ENCODE measurements at places on chromosomes 1 and 21.

DNA sequence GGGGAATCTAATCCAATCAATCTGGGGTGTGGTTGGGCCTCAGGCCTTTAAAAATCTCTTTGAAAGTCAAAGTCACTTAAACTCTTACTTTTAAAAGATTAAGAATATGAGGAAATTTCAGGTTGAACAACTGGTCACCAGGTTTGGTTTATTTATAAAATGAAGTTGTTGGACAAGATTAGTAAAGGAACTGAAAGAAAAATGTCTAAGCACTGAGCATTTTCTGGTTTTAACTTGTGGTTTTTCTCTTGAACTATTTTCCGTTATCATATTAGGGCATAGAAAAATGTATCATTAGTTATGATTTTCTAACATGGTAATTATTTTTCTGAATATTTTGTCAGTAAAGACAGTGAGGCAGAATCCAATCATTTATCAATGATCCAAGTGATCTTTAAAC lies 49.6 kb downstream of the RGS2 start:
- no peak for DNase-seq

DNA sequence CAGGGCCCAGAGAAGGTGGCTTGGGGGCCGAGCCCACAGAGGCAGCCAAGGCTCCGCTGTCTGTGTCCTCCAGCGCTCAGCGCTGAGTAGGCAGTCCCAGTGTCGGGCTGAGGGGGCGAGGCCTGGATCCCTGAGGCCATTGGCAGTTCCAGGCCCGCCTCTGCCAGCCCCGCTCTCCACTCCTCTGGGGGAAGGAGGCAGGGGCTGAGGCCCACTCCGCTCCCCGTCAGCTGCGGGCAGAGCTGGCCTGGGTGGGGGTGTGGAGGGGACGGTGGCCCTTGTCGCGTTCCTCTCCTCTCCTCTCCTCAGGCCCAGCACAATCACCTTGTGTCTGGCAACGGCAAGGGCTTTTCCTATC lies 132.8 kb downstream of the CASZ1 start:
- DNase-seq: no peak

GRCh38 chr1:71881611-71882010 lies 400.7 kb downstream of the NEGR1 start:
- DNase-seq: no peak

DNA sequence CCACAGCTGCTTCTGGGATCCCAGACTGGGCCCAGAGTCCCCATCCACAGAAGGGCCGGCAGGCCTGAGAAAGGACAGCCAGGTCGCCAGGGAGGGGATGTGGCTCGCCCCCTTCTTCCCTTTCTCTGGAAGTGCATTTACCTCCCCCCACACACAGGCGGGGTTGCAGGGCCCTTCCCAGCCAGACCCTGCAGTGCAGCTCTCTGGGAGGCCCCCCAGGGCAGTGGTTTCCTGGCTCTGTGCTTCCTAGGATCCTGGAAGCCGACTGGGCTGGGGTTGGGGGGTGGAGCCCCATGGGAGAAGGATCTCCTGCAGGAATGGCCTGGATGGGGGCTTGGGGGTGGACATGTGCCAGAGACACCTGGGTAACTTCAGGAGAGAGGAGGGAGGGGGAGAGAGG lies 4.2 kb upstream of the COL6A1 start:
- no peak for DNase-seq

GRCh38 chr1:230753191-230753585 lies 6.0 kb downstream of the CAPN9 start:
- DNase-seq: no peak

- no peak for DNase-seq
These were observed 11.8 kb upstream of the BMP8B start for GRCh38 chr1:39800471-39800835.

GRCh38 chr1:203178083-203178482 lies 2.5 kb upstream of the MYBPH start:
- DNase-seq: peak; percentile 54

GRCh38 chr1:193069748-193070385 lies 10.5 kb downstream of the RO60 start:
- DNase-seq: peak; percentile 15

GRCh38 chr1:219010720-219011119 lies 163.0 kb upstream of the LYPLAL1 start:
- DNase-seq: no peak

- no peak for DNase-seq
These were observed 102.5 kb downstream of the PLXNA2 start for GRCh38 chr1:208141610-208142192.

DNA sequence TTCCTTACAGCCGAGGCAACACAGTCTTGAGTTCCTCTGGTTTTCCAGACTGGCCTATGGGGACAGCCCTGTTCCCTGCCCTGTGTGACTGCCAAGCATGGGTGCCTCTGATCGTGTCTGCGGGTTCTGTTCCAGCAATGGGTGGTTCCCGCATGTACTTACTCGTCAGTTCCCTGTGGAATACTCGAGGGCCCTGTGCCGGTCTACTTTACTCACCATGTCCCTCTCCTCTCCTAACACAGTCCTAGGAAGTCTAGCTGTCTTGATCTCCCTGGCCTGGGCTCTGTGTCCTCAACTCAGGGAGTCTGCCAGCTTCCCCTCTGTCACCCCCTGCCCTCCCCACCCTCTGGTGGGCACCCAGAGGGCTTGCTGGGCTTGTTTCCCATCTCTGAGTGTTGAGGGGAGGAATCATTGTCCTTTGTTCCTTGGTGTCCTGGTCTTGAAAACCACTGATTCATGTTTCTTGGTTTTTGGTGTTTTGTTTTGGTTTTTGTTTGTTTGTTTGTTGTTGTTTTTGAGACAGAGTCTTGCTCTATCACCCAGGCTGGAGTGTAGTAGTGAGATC lies 36.0 kb downstream of the TRAPPC10 start:
- no peak for DNase-seq

GRCh38 chr1:243595527-243596210 lies 254.4 kb downstream of the AKT3 start:
- DNase-seq: no peak

- no peak for DNase-seq
These were observed 157.4 kb downstream of the TNFSF18 start for GRCh38 chr1:172893146-172893841.

- no peak for DNase-seq
These were observed 209.3 kb upstream of the C1orf105 start for GRCh38 chr1:172211221-172211620.

GRCh38 chr21:36203603-36203889 lies 46.9 kb downstream of the DOP1B start:
- DNase-seq: peak; percentile 84

DNA sequence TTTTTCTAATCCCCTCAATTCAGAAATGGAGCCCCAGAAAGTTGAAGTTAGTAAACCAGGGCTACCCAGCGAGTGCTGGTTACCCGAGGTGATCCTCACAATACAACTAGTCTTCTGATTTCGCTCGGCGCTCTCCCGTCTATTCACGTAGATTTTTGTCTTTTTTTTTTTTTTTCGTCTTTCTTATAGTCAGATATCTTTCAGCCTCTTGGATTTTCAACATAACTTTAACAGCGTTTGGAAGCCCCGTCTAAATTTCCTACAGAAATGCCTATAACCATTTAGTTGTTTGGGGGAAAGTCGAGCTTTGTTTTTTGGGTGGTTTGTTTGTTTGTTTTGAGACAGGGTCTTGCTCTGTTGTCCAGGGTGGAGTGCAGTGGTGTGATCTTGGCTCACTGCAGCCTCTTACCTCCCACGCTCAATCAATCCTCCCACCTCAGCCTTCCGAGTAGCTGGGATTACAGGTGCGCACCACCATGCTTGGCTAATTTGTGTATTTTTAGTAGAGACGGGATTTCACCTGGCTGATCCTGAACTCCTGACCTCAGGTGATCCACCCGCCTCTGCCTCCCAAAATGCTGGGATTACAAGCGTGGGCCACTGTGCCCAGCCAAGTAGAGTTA lies 818 bp upstream of the TMEM50B start:
- no peak for DNase-seq

- DNase-seq: peak; percentile 83
These were observed 23.1 kb upstream of the TNFRSF1B start for GRCh38 chr1:12143631-12144155.

DNA sequence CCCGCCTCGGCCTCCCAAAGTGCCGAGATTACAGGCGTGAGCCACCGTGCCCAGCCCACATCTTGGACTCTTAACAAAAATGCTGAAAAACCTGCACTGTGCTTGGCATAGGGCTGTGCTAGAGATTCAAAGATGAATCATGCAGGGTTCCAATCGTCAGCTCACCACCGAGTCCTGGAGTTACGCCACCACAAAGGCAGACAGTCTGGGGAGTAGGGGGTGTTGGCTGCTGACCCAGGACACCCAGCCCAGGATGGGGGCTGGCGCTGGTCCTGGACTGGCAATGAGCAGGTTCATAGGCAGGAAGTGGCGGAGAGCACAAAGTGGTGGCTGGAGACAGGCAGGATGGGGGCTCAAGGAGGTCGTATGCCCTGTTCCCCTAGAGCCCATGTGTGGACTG lies 16.0 kb downstream of the PSRC1 start:
- DNase-seq: no peak

GRCh38 chr1:26863685-26864077 lies 732 bp downstream of the SFN start:
- DNase-seq: no peak

Measured in HTR-8/SVneo (cell line).